ENCODE measurements at places on chromosomes 1 and 21.
A peak's percentile ranks its signal among the peaks of the same experiment; 100 is the strongest.

GRCh38 chr1:113905435-113905861 is 322 bp downstream of the DCLRE1B start:
- peak; percentile 17 for DNase-seq

- no peak for DNase-seq
These were observed 11.1 kb downstream of the CERS2 start for GRCh38 chr1:150963321-150964163.

DNA sequence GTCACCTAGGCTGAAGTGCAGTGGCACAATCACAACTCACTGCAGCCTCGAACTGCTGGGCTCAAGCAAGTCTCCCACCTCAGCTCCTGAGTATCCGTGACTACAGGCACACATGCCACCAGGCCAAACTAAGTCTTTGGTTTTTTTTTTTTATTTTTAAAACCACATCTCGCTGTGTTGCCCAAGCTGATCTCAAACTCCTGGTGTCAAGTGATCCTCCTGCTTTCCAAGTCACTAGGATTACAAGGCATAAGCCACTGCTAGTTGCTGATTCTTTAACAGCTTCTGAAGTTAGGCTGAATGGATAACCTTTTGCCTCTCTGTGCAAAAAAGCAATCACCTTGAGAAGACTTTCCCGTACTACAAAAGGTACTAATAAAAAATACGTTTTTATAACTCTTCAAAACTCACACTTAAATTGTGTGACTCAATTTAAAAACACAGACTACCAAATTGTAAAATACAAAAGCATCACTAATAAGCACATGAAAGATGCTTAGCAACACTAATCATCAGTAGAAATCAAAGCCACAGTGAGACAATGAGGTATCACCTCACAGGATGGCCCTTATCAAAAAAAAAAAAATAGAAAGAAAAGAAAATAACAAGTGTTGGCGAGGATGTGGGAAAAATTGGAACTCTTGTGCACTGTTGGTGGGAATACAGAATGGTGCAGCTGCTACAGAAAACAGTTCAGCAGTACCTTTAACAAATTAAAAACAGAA is 40.3 kb downstream of the PTPN14 start:
- DNase-seq, result no peak

DNA sequence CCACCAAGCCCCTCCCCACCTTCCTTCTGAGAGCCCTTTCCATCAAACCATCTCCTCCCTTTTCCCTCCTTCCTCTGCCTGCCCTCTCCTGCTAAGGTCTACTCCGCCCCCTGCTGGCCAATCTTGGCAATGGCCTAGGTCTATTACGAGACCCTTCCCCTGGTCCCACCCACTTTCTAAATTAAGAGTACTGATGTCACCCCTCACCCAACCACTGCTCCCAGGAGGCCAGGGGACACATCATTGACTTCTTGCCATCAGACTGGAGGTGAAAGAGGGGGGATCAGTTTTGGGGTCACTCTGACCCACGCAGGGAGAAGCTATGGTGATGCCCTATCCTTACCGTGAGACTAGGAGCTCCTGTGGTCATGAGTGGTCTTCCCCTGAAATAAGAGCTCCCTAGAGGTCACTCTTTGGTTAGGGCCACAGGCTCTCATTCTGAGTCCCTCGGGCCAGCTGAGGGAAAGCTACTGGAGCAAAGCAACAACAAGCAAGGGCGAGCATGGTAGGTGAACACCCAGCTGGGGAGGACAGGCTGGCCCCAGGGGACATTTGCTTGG is 34.6 kb upstream of the S100A7 start:
- DNase-seq, result peak; percentile 65

- DNase-seq, result no peak
These were observed 45.0 kb upstream of the C1orf53 start for GRCh38 chr1:197857477-197857876.

DNA sequence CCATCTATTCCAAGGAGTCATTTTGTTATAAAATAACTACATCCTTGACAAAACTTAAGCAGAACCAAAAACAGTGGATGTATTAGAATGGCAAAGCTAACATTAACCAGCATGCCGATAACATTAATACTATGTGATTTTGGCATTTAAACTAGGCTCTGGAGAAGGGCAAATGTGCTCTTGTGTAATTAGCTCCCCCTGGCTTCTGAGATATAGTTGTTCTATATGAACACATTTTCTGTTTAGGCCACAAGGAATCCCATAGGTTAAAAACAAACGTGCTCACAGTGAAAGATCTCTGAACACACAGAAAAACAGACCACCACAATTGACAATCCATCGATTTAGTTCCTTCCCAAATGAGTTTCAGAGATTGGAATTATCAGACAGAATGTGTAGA is 57.4 kb upstream of the TARS2 start:
- DNase-seq, result no peak

- no peak for DNase-seq
These were observed 47.9 kb upstream of the LEPR start for GRCh38 chr1:65372557-65372956.

- DNase-seq, result no peak
These were observed 64.9 kb upstream of the GNG12 start for GRCh38 chr1:67898033-67898726.

DNA sequence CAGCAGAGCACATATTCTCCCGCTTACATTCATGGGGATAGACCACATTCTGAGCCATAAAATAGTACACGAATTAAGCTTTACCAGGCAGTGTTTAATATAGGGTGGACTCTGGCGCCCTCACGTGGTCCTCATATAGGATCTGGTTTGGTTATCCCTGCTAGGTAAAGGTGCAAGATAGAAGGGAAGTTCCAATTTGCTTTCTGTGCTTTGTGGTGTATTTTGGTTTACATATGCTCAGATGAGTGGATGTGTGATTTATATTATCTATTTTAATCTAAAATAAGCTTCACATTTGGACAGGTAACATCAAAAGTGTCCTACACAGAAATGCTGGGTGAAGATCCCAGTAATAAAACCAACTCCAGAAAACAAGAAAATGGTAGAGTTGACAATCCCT is 3.6 kb downstream of the CR1 start:
- DNase-seq, result peak; percentile 46

GRCh38 chr1:108819878-108820277 is 37.0 kb downstream of the AKNAD1 start:
- DNase-seq, result no peak

GRCh38 chr1:96362623-96363022 is 359.0 kb upstream of the PTBP2 start:
- no peak for DNase-seq

GRCh38 chr1:43345120-43345519 is 7.5 kb downstream of the MPL start:
- no peak for DNase-seq

- no peak for DNase-seq
These were observed 44.9 kb upstream of the EFHD2 start for GRCh38 chr1:15364740-15365139.

DNA sequence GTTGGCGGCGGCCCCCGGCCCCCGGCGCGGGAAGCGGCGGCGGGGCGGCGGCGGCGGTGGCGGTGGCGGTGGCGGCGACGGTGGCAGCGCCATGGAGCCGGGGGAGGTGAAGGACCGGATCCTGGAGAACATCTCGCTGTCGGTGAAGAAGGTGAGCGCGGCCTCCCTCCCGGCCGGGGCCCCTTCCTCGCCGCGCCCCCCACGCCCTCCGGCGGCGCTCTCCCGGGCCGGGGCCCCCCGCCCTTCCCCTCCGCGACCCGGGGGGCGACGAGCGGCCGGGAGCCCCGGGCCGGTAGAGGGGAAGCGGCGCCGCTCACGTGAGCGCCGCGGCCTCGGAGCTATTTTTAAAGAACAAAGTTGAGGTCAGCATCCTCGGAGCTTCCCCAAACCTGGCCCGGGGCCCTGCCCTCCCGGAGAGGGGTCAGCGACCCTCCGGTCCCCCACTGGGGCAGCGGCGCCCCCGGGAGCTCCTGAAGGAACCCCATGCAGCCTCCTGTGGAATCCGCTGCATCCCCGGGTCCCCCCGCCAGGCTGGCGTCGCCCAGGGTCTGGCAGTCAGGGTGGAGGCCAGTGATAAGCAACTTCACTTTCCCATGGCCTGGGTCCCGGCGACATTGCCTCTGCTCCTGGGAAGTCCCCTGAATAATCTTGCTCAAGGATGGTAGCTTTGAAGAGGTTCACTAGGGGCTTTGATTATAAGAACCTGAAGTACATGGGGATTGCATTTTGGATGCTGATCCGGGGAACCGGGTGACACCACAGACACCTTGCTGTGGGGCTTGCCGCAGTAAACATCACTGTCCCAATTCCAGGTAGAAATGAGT is 560 bp downstream of the PLEKHM2 start:
- DNase-seq, result no peak

GRCh38 chr1:181482521-181483284 is 614 bp upstream of the CACNA1E start:
- no peak for DNase-seq

DNA sequence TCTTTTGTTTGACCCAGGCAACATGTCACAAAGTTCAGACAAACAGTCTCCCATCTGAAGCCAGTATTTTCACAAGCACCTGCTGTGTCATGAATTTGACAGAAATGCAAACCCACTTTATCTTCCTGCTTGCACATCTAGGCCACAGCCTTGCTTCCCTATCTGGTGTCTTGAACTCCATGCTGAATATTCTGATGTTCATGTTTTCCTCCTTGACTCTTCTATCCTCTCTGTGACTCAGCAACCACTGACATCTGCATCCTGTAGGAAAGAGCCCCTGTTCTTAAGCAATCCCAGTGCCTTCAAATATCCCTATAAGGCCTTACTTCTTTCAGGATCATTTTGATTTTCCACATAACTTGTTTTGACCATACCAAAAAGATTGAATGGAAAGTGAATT is 6.5 kb downstream of the CD55 start:
- DNase-seq, result no peak

DNA sequence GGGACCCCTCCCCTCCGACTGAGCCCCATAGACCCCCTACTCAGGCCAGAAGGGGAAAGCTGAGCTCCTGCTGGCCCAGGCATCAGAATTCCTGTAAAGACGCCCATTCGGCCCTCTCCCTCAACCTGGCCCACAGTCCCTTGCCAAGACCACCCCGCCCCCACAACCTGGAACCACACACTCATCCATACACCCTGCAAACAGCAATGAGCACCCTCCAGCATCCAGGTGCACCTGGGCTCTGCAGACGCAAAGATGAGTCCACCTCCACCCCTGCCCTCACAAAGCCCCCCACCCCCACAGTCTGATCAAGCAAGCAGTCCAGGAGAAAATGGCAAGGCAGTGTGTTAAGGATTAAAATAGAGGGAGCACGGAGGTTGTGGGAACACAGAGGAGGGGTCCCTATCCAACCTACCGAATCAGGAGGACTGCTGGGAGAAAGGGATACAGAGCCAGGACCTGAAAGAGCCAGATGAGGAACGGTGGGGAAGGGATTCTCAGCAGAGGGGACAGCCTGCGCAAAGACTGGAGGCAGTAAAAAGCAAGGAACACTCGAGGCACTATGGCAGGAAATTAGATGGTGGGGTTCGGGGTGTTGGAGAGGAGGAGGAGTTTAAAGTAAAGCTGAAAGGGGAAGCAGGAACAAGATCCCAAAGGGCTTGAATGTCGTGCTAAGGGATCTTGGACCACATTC is 67.3 kb upstream of the LAPTM5 start:
- DNase-seq, result no peak

DNA sequence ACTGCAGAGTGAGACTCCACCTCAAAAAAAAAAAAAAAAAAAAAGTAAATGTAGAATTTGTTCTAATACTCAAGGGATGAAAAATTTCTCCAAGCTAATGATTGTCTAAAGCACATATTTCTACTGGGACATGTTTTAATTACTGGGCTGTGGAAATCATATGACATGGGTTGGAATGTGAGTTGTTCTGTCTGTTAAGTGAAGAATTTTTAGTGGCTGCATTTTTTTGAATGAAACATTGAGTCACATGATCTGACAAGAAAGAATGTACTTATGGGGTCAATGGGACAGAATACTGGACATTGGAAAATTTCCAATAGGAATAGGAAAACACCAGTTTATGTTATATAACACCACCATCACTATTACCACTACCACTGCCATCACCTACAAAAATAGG is 123.8 kb upstream of the IVNS1ABP start:
- DNase-seq, result no peak

GRCh38 chr1:108852221-108852975 is 4.5 kb downstream of the AKNAD1 start:
- no peak for DNase-seq

DNA sequence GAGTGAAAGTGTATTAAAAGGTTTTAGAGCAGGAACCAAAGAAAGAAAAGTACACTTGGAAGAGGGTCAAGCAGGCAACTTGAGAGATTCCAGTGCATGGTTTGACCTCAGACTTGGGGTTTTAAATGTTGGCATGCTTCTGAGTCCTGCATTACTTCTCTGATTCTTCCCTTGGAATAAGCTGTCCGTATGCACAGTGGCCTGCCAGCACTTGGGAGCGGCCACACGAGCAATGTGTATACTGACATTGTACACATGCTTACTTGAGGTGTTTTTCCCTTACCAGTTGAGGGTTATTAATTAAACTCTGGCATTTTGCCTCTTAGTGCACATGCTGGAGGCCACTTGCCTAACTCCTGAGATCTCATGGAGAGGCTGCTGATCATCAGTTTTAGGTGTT is 786.6 kb upstream of the RGS18 start:
- no peak for DNase-seq

- no peak for DNase-seq
These were observed 70.9 kb downstream of the TM2D1 start for GRCh38 chr1:61654067-61654466.

- no peak for DNase-seq
These were observed 166.4 kb downstream of the TRABD2B start for GRCh38 chr1:47830641-47831333.

- DNase-seq, result no peak
These were observed 1.8 kb upstream of the HSPG2 start for GRCh38 chr1:21938732-21939538.

GRCh38 chr1:204376919-204377799 is 17.4 kb upstream of the PLEKHA6 start:
- DNase-seq, result no peak

DNA sequence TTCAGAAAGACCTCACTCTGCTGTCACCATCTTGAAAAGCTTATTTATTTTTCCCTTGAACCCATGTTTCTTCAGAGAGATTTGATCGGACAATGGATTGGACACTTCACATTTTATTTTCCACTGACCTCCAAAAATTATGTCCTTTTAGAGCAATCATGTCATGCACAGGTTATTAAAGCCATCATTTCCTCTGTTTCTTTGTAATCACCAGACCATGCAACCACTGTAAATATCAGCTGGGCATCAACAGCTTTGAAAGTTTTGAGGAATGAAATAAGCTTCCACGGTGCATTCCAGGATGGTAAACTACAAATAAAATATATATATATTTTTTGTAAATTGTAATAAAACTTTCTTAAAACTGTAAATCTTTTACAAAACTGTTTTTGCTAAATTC is 144.1 kb upstream of the ADAMTS5 start:
- DNase-seq, result no peak
